ENCODE measurements at places on chromosomes 1 and 21.
A peak's percentile ranks its signal among the peaks of the same experiment; 100 is the strongest.

DNA sequence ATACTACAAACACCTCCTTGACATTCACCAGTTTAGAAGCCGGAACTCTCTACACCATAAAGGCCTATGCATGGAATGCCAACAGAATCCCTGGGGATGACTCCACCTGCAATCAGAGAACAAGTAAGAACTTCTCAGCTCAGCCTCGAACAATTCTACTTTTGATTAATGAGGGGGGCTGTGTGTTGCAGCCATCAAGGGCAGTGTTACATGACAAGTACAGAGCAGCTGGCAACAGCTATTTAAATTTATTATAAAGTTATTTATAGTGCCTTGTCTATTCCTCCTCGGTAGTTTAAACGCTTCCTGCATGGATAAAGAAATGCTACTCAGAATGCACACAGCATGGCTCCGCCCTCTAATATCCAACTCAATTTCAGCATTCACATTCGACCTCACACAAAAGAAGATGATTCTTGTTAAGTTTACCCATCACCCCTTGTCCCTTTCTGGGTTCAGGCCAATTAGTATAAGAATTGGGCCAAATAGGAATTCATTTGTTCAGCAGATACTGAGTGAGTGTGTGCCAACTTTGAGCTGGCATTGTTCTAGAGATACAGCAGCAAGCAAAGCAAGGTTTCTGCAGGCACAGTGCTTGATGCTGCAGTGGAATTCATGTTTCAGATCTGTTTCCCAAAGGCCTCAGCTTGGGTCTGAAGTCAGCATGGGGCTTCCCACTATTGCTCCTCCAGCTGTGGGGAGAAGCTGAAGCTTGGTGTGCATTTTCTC is 6.4 kb downstream of the FNDC7 start:
- no peak for DNase-seq

GRCh38 chr1:7988576-7988975 is 27.1 kb downstream of the PARK7 start:
- DNase-seq = no peak

DNA sequence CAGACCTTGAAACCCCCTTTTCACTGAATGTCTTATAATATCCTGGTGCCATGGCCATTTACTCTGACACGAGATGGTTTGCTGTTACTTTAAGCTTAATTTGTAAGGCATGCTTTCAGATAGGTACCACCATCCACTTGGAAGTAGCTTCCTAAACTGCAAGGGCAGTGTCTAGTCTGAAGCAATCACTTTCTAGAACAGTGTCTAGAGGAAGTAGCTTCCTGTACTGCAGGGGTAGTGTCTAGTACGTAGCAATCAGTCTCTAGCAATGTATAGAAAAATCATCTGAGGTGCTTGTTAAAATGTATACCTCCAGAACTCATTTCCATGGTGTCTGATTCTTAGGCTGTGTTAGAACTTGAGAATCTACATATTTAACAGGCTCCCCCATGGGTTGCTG is 42.5 kb downstream of the ZBTB40 start:
- DNase-seq = no peak

DNA sequence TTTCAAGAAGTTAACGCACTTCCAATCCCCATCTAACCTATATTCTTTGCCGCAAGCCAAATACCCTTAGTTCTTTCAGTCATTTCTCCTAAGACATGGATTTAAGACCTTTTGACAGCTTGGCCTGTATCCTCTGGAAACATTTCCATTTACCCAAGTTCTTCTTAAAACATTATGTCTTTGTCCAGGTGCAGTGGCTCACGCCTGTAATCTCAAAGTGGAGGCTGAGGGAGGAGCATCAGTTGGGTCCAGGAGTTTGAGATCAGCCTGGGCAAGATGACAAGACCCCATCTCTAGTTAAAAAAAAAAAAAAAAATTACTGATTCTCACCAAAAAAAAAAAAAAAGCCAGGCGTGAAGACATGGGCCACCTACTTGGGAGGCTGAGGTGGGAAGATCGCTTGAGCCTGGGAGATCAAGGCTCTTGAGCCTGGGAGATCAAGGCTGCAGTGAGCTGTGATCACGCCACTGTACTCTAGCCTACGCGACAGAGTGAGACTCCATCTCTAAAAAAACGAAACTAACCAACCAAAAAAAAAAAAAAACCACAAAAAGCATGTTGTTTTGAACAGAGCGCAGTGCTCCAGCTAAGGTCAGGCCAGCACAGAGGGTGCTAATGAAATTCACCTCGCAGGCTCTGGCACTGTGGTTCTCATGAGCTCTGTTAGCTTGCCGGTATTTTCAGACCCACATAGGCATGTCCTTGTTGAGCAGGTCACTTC is 36.0 kb downstream of the NUAK2 start:
- peak; percentile 47 for DNase-seq

DNA sequence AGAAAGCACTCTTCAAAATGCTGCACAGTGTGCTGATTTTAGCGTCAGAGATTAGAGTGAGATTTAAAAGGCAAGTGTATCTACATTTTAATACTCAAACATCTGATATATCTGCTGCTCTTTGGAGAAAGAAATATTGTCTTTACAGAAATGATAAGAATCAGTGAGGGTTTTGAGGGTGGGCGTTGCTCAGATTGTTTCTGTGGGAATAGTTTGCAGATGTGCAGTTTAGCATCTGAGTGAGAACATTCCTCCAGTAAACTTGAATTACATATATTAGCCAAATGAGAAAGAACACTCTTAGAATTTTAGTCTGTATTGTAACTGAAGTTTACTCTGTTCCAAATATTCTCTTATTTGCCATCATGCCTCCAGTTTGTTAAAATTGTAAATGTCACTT is 549.2 kb downstream of the NEGR1 start:
- no peak for DNase-seq

- DNase-seq = no peak
Observed at GRCh38 chr1:154992721-154993571, 440 bp upstream of the LENEP start.

GRCh38 chr1:182357913-182358312 is 33.7 kb downstream of the GLUL start:
- no peak for DNase-seq

DNA sequence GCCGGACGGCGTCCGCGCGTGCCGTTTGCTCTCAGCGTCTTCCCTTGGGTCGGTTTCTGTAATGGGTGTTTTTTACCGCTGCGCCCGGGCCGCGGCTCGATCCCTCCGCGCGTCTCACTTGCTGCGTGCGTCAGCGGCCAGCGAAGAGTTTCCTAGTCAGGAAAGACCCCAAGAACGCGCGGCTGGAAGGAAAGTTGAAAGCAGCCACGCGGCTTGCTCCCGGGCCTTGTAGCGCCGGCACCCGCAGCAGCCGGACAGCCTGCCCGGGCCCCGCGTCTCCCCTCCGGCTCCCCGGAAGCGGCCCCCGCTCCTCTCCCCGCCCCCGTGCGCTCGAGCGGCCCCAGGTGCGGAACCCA is 159.8 kb downstream of the RUNX1 start:
- peak; percentile 75 for DNase-seq

DNA sequence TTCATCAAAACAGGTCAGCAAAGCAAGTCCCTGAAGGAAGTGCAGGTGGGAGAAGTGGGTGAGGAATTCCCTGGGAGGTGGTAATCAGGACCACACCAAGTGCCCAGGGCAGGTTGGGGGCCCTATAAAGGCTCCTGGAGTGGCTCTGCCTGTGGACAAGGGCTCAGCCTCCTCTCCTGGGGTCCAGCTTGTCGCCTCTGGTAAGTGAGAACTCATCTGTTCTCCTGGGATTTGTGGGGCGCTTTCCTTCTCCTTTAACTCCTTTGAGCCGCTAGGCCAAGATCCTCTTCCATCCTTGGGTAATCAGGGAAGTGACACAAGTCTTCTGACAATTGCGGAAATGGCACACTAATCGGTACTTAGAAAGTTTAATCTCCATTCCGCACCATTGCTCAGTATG is at the start of gene SPRR4:
Gene SPRR4, plus strand, starts transcription at position 154 of the 400 bp plus-strand sequence. CDS start 1,243 bp downstream, outside the sequence.
- no peak for DNase-seq

- DNase-seq = no peak
Observed at GRCh38 chr1:206971029-206971655, 882 bp upstream of the FCAMR start.

DNA sequence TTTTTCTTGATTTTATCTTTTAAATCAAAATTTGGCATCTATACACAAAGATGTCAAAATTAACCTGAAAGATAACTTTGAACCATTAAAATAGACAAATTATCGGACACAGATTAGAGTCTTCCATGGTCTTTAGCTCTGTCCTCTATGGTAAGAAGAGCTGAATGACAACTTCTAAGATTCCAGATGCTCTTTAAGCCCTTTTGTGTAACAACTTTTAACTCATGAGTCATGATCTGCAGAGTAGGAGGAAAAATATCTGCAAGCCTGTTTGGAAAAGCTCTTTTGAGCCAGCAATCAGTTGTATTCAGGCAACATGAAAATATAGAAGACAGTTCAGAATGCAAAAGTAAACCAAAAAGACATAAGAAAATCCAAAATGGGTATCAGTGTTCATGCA is 37.8 kb downstream of the TTC13 start:
- DNase-seq = no peak

- no peak for DNase-seq
Observed at GRCh38 chr1:170284951-170285350, 139.2 kb downstream of the NTMT2 start.

GRCh38 chr1:52424813-52425212 is 20.4 kb downstream of the PRPF38A start:
- no peak for DNase-seq

DNA sequence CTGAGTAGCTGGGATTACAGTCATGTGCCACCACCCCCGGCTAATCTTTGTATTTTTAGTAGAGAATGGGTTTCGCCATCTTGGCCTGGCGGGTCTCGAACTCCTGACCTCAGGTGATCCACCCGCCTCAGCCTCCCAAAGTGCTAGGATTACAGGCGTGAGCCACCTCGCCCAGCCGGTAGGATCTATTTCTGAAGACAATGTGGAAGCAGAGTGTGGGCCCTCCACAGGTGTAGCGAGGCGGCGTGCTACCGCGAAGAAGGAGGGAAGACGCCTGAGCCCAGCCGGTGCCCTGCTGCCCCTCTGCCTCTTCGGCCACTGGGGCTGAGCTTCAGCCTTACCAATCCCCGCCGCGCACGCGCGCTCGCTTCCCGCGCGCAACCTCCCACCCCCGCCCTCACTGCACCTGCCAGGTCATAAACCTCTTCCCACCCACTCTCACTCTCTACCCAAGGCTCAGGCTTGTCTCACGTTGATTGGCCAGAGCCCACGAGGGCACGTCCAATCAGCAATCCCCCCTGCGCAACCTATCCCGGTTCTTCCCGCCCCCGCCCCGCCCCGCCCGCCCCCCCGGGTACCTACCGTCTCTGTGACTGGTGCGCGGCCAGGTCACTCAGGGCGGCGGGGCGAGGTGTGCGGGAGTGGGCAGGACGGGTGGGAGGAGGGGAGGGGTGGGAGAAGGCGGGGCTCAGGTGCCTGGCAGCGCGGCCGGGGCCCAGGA is 409 bp upstream of the HOOK1 start:
- peak; percentile 96 for DNase-seq

DNA sequence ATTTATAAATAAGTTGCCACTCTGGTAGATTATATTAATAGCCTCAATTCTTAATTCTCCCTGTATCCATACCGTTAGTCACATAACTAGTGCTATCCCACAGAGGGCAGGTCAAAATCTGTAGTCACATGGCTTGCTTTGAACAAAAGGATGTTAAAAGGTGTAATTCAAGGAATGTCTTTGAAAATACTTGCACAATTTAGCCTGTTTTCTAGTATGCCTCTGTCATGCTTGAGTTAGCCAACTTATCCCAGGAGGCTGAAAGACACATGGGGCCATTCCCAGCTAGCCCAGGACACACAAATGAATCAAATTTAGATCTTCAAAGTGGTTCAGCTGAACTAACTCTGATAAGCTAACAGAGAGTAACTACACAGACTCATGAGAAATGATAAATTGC is 758.5 kb upstream of the NEGR1 start:
- DNase-seq = no peak

DNA sequence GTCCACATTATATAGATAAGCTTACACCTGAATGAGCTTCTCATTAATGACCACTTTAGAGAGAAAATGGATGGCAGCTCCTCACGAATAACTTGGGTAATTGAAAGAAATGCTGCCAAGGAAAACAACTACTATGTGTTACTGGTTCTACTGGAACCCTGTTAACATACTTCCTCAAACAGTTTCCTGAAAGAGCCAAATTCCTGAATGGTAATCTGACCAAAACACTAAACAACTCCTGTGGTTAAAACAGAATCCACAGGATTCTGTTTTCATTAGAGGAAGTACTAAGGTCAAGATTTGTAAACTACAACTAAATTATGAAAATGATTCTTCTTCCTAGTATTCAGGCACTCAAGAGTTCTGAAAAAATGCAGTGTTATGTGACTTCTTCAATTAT is 107.2 kb downstream of the DNM3 start:
- no peak for DNase-seq

GRCh38 chr1:167165948-167166689 is 54.6 kb upstream of the POU2F1 start:
- no peak for DNase-seq

DNA sequence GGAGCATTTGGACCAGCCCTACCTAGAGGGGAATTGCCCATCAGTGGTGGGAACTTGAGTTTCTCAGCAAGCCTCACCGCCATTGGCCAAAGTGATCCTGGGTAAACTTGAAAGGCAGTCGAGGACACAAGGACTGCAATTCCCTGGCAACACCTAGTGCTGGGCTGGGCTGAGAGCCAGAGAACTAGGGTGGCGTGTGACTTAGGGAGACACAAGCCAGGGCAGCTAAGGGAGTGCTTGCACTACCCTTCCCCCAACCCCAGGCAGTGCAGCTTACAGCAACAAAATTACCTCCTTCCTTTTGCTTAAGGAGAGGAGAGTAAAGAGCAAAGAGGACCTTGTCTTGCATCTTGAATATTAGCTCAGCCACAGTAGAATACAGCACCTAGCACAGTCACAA is 176.9 kb upstream of the PRMT6 start:
- DNase-seq = no peak

- no peak for DNase-seq
Observed at GRCh38 chr1:86260476-86260875, 103.9 kb upstream of the COL24A1 start.

DNA sequence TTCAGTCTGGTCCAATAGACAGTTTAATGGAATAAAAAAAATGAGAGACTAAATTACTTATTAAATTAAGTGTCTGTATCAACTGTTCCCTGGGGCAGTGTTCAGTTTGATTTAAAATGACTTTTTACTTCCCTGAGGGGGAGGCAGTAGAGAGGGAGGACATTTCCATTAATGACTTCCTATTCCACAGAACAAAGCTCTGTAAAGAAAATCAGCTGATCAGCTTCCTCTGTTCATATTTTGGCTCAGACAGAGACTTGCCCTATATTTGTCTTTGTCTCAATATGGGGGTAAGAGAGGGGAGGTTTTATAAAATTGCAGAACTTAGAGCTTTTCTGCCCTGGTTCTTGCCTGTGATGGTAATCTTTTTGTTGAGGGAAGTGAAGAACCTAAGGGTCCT is 8.4 kb downstream of the CFAP126 start:
- no peak for DNase-seq

GRCh38 chr1:62585469-62586155 is 11.7 kb upstream of the ANGPTL3 start:
- no peak for DNase-seq

DNA sequence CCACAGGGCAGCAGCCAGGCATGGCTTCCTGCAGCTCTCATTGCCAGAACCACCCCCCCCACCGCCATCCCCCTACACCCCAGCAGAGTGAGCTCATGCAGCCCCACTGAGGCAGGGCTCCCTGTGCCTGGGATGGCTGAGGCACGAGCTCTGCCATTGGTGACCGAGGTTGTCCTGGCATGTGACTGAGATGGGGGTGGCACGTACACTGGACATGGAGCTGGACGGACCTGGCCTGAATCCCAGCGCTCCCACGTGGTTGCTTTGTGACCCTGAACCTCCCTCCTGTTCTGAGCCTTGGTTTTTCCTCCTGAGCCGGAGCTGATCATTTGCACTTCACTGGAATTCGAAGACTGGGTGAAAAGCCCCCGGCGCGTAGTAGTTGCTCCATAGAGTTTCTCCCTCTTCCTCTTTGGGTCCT is 28.3 kb downstream of the ALPL start:
- no peak for DNase-seq

Data from CD4-positive, CD25-positive, alpha-beta regulatory T cell (primary cell).